Cardiac atrium fibroblast (primary cell): ENCODE measurements at places on chromosomes 1 and 21. TPM values are rescaled to one million over a fixed set of nuclear protein-coding genes. Genes with fewer than 3 reads are reported as not detected.

RGSL1 gene
- total RNA-seq, result not detected in 2 replicates

SPRR2E gene
- total RNA-seq, result not detected in 2 replicates

NES gene
- total RNA-seq, result 27.6 and 30.3 TPM in 2 replicates

GPA33 gene
- total RNA-seq, result not detected in 2 replicates

CRP gene
- total RNA-seq, result not detected in 2 replicates

BEND5 gene
- 3.7 and 4.2 TPM in 2 replicates for total RNA-seq

CA14 gene
- total RNA-seq, result not detected in 2 replicates

CXADR gene
- total RNA-seq, result 0.18 and 2.4 TPM in 2 replicates

TIAM1 gene
- 2.7 and 3.9 TPM in 2 replicates for total RNA-seq

PADI1 gene
- not detected in 2 replicates for total RNA-seq

AMPD1 gene
- total RNA-seq, result not detected in 2 replicates

OPRD1 gene
- total RNA-seq, result not detected in 2 replicates

AMY1B gene
- not detected in 2 replicates for total RNA-seq

KRTAP19-8 gene
- total RNA-seq, result not detected in 2 replicates

GRHL3 gene
- not detected in 2 replicates for total RNA-seq

SYT14 gene
- 1.5 TPM in 1 of 2 replicates, not detected in the other for total RNA-seq
